ENCODE measurements at places on chromosomes 5 and 9.
A peak's percentile ranks its signal among the peaks of the same experiment; 100 is the strongest.

DNA sequence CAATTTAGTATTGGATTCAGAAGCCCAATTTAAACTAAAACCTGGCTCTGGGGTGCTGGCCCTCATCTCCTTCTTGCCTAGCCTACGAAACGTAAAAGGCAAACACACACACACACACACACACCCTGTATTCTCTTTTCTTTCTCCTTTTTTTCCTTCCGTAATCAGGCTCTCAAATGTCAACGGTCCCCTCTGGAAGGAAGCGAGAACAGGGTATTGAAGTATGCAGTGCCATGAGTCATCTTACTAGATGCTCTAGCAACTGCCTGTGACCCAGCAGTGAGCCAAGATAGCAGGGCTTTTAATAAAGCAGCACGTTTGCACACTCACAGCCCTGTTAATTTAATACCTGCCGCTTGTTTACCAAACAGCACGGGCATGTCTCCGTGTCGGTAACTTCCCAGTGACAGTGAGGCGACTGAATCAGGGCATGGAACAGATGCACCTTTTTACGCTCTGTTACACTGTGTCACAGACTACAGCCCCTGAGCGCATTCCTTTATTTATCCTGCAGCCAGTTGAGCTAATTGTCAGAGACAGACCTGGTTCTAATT lies 243.8 kb downstream of the BNC2 start:
- no peak for DNase-seq

DNA sequence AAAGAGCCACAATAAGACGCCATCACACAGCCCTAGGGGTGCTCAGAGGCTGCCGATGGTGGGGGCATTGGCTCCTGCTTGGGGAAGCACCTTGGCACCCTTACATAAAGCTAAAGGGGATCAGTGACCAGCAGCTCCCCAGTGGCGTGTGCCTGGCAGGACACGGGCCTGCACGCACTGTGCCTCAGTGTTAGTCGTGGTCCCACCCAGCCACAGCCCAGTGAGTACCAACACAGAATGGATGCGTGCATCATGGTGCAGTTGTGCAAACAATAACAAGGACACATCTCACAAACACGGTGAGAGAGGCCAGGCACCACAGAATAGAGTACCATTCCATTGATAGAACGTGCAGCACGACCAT lies 103.2 kb downstream of the WNK2 start:
- DNase-seq = no peak

GRCh38 chr5:6175172-6175854 lies 203.0 kb downstream of the MED10 start:
- no peak for DNase-seq

GRCh38 chr5:126070481-126070880 lies 352.7 kb upstream of the GRAMD2B start:
- DNase-seq = no peak

DNA sequence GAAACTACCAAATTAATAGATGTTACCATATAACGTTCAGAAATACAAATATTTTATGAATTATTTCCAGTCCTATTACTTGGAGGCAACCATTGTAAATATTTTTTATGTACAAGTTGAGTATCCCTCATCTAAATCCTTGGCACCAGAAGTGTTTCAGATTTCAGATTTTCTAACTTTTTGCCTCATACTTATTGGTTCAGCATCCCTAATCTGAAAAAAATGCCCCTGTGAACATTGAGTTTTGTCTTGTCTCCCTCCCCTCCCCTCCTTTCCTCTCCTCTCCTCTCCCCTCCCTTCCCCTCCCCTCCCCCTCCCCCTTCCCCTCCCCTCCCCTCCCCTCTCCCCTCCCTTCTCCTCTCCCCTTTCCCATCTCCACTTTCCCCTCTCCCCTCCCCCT lies 40.6 kb downstream of the UBAP1 start:
- DNase-seq = no peak

DNA sequence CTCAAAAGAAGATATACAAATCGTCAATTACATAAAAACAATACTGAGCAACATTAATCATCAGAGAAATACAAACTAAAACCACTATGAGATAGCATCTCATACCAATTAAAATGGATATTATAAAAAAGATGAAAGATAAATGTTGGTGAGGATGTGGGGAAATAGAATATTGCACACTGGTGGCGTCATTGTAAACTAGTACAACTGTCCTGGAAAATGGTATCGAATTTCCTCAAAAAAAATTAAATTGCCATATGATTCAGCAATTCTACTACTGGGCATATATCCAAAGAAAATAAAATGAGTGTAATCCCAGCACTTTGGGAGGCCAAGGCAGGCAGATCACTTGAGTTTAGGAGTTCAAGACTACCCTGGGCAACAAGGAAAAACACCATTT lies 326.0 kb upstream of the FTMT start:
- no peak for DNase-seq

DNA sequence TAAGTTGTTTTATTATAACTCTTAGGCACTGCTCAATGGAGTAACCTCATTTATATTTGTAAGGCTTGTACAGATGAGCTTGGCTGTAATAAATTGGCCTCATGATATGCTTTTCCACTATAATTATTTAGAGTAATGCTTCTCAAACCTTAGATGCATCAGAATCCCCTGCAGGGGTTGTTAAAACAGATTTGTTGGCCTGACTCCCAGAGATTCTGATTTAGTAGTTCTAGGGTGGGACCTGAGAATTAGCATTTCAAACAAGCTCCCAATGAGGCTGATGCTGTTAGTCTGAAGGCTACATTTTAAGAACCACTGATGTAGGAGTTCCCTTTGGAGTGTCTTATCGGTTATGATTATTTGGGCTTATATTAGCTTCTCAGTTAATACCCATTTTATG lies 38.2 kb upstream of the ARSB start:
- DNase-seq = no peak

DNA sequence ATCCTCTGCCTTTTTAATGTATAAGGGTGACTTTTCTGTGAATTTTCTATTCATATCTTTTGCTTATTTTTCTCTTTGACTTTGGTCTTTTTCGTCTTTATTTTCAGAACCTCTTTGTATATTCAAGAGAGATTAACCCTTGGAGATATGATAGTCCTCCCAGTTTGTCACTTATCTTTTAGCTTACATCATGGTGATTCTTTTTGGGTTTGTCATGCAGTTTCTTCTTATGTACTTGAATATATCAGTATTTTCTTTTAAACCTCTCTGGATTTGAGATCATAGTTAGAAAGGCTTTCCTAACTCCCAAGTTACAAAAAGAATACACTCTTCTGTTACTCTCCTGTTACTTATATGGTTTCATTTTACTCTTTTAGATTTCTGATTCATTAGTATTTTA lies 27.5 kb upstream of the GPR21 start:
- DNase-seq = no peak

DNA sequence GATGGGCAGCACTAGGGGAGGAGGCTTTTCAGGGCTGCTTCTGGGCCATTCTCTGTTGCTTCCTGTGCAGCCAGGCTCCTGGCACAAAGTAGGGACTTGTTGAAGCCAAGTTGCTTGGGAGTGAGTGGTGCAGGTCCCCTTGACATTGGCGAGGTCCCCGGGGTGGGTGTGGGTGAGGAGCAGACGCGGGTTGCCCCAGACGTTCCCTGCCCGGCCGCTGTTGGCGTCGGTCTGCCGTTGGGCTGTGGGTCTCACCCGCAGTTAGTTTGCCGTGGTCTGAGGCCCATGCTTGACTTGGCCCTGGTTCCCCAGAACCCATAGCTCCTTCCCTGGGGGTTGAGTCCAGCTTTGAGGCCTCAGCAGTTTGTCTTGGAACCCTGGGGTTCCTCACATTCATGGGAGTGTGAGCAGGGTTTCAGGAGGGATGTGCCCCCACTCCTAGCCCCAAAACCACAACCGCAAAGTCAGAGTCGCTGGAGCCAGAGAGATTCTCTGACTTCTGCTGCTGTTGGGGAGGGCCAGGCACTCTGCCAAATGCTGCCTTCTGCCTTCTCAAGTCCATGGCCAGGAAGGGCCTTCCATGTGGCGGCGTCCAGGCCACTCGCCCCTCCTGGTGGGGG lies 77.5 kb downstream of the RXRA start:
- peak; percentile 68 for DNase-seq

Measured in activated CD8-positive, alpha-beta memory T cell treated with anti-CD3 and anti-CD28 coated beads, Interleukin-2, amount 50 U/mL, for 48 hours (primary cell).